NCI-H345 (cell line): ENCODE measurements at places on chromosomes 5 and 9.

GRCh38 chr5:178569485-178569884, 20.7 kb downstream of the COL23A1 start:
- no peak for DNase-seq

DNA sequence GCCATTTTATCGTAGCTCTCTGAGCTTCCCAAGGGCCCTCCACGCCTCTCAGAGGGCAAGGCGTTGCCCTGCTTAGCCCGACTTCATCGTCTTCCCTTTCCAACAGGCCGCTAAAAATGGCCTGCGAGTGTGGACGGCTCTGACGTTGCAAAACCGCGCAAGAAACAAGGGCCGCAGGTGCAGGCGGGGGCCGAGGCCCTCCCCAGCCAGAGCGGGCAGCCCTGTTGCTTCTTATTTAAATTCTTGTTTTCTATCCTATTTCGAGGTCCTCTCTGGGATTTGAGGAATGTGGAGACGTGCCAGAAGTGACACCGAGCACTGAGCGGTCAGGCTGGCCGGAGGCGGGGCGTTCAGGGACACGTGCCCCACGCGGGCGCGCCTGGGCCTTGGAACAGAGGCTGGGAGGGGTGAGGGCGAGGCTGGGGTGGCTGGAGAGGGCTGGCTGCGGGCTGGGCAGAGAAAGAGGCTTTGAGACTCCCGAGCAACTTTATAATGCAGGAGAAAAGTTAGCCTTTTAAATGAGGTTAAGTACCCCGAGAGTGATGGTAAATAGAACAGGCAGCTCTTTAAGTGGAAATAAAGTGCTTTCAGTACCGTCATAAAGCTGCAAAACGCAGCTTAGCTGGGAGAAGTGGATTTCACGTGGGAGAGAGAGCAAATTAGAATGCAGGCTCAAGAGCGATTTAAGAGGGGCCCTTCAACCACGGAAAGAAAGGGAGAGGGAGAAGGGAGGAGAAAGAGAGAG, 243.6 kb downstream of the AUH start:
- peak; percentile 70 for DNase-seq

DNA sequence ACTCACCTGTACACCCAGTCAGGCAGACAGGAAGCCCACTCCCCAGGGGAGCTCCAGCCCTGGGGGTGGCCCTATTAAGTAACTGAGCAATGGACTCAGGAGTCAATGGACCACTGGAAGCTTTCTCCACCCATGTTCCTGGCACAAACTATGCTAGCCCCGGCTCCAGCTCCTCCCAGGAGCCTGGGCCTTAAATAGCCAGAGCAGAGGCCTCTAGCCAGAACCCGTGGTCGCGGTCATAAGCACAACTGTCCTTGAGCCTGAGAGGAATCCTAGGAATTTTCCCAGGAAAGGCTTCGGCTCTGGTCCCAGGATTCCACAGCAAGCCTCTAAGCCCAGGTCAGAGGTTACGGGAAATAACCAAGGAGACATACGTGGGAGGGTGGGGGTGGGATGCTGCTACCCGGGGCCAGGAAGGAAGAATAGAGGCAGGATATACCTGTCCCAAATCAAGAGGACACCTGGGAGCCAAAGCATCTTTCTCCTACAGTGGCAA, 5.5 kb downstream of the SEPTIN8 start:
- DNase-seq: no peak

GRCh38 chr9:137630679-137631078, 11.9 kb downstream of the EHMT1 start:
- no peak for DNase-seq

GRCh38 chr9:32728181-32728580, 55.2 kb upstream of the TMEM215 start:
- no peak for DNase-seq

DNA sequence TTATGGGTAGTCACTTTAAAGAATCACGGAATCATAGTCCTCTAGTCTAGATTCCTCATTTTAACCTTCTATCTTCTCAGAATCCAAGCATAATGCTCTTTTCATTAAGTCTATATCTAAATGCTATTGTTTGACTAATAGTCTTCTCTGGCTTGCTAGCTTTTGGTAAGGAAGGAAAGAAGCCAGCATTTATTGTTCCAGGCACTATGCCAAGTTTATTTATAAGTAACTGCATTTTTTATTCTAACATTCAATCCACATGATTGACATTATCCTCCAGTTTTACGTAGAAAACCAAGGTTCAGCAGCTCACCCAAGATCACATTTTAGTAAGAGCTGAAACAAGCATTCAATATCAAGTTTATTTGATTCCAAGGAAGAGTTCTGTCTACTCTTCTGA, 254.2 kb downstream of the SAXO1 start:
- DNase-seq: no peak

DNA sequence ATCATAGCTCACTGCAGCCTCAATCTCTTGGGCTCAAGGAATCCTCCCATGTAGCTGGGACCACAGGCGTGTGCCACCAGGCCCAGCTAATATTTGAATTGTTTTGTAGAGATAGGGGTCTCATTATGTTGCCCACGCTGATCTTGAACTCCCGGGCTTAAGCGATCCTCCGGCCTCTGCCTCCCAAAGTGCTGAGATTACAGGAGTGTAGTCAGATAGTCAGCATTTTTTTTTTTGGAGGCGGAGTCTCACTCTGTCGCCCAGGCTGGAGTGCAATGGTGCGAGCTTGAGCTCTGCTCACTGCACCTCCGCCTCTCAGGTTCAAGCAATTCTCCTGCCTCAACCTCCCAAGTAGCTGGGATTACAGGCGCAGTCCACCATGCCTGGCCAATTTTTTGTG, 1.6 kb upstream of the SAR1B start:
- DNase-seq: no peak

DNA sequence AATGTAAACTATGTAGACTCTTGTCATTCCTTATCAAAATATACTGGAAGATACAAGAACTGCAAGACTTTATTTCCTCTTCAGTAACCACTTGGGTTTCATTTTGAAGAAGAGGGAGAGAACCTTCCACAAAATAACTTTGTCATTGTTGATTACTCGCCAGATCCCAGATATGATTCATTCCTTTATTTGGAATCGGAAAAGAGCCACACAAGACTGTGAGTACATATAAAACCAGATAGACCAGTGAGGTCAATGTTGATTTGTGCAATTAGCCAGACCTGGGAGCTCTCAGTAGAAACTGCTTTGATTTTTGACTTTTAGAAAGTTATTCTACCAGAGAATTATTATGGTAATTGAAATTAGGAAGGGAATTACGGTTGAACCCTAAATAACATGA, 146.1 kb downstream of the TMEM167A start:
- DNase-seq: no peak

- no peak for DNase-seq
Observed at GRCh38 chr5:143791848-143792731, 19.9 kb upstream of the HMHB1 start.

- DNase-seq: peak; percentile 49
Observed at GRCh38 chr9:113622600-113623400, 159.3 kb downstream of the RGS3 start.

- no peak for DNase-seq
Observed at GRCh38 chr9:131728546-131728910, 11.3 kb downstream of the RAPGEF1 start.

DNA sequence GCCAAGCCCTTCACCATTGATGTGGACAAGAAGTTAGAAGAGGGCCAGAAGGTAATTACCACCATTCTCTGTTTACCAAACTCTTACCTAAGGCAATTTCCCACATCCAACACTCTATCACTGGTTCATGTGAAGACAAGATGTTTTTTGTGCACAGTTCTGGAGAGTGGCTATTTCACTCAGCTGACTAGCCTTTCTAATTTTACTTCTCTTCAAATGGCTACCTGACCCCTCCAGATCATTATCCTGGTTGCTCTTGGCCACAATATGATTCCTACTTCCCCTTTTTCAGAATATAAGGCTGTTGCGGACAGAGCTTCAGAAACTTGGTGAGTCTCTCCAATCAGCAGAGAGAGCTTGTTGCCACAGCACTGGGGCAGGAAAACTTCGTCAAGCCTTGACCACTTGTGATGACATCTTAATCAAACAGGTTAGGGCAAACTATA, 7.1 kb downstream of the KIF20A start:
- no peak for DNase-seq

DNA sequence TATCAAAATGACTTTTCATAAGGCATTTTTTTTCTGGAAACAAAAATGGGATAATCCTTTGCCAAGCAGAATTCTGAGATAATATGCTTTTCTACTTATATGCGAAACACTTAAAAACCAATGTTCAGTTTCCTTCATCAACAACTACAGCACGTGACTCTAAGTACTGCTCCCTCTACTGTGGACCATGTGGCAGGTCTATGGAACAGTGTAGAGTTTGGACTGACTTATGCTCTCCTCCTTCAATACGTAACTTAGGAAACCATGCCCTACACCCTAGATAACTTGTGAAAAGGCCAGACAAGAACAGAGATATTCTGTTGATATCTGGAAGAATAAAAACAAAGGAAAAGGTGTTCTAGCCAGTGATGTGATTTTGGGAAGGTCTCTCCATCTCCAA, 111.3 kb upstream of the GNA14 start:
- DNase-seq: no peak

DNA sequence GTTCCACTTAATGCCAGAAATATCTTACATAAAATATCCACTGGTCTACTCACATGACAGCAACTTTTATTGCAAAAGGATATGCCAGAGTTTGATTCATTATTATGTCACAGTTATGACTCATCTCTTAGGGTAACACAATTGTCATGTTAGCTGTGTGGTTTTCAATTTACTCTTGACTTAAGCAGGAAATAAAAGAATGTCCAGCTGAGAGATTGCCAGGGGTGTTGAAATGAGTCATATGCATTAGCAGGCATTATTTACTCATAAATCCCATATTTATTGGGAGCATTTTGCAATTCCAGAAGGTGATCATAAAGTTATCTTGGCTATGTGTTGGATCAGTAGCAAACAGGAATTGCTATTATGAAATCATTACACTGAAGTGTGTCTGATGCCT, 1164.6 kb upstream of the CDH18 start:
- DNase-seq: peak; percentile 6

DNA sequence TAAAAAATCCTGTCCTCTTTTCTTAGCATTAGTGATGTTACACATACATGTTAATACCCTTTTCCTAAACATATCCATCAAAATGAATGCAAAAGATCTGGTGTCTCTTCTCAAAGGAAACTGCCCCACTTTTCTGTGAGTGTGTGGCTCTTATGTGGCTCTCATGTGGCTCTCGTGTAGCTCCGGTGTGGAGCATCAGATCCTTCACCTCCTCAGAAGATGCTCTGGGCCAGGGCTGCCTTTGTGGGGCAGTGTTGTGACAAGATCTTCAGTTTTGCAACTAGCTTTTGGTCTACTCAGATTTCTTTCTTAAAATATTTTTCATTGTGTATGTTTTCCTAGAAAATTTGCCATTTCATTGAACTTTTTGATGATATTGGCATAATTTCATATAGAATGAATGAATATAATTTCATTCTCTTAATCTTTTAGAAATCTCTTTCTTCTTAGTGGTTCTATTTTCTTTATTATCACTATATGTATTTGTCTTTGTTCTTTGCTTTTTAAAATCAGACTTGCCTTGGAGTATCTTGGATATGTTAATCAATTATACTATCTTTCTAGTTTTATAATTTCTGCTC, 19.4 kb downstream of the GARNL3 start:
- no peak for DNase-seq

DNA sequence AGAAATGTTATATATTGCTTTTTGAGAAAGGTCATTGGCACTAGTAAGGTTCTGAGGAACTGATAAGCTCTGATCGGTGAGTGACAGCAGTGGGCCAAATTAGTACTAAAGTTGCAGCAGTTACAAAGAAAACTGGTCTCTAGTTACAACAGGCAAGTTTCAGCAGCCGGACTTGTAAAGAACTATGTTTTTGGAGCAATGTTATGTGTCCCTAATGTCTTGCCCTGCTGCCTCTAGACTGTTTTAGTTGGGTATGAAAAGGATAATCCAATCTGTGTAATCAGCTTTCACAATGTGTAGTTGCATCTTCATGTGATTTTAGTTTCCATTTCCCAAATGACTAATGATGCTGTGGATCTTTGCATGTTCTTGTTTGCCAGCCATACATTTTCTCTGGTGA, 113.5 kb downstream of the CAMK4 start:
- DNase-seq: no peak

- DNase-seq: no peak
Observed at GRCh38 chr9:100575006-100575405, 2.9 kb upstream of the CAVIN4 start.

- no peak for DNase-seq
Observed at GRCh38 chr5:177097016-177097985, 10.6 kb downstream of the FGFR4 start.

- DNase-seq: no peak
Observed at GRCh38 chr9:135745189-135745588, 43.2 kb downstream of the KCNT1 start.

GRCh38 chr9:108225149-108225800, 630.5 kb downstream of the ACTL7B start:
- DNase-seq: no peak

DNA sequence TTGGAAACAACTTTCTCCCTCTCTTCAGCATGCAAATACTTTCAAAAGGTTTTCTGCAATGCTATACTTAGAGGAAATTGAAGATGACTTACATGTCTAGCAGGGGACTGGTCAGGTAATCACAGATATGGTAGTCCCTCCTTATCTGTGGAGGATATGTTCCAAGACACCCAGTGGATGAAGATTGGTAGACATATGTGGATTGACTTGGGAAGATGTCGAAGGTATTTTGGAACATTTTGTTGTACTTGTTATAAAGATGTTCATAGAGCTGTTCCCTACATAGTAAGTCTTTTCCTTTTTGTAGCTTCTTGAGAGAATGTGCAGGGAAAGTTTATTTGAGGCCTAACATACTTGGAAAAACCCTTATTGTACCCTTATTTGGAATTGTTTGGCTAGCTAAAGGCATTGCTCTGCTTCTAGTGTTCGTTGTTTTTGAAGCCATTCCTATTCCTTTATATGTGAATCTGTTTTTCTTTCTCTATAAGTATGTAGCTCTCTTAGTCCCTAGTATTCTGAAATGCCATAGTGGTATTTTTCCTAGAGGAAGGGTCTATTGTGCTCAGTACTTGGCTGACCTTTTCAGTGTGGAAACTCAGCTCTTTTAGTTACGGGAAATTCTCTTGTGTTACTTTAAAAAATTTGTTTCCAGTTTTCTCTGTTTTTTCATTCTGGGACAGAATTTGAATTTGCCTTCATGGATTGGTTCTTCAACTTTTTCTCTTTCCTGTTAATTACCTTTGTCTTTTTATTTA, 25.7 kb downstream of the GPR151 start:
- DNase-seq: no peak

- no peak for DNase-seq
Observed at GRCh38 chr9:70873506-70873905, 247.9 kb downstream of the TRPM3 start.

GRCh38 chr5:38531518-38531917, 24.9 kb downstream of the LIFR start:
- DNase-seq: no peak

- no peak for DNase-seq
Observed at GRCh38 chr5:143033535-143034250, 263.5 kb downstream of the ARHGAP26 start.

- no peak for DNase-seq
Observed at GRCh38 chr5:72020161-72020983, 86.9 kb upstream of the MAP1B start.

GRCh38 chr9:112130347-112130746, 44.8 kb downstream of the SUSD1 start:
- no peak for DNase-seq
